ENCODE measurements at places on chromosomes 11 and 22.
A peak's percentile ranks its signal among the peaks of the same experiment; 100 is the strongest.

- DNase-seq = no peak
These were observed 60.2 kb downstream of the ENDOD1 start for GRCh38 chr11:95149651-95150364.

DNA sequence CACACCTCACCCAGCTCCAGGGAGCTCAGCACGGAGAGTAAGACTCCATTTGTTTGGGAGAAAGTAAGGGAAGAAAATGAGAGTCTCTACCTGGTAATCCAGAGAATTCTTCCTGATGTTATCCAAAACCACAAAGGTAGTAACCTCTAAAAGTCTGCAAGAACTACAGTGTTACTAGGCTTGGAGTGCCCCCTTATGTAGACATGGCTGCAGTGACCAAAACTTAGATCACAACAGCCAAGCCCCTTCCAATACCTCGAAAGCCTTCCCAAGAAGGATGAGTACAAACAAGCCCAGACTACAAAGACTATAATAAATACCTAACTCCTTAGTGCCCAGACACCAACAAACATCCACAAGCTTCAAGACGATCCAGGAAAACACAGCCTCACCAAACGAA, 4.9 kb downstream of the UBE2L6 start:
- no peak for DNase-seq

- no peak for DNase-seq
These were observed 16.3 kb upstream of the ARFGAP3 start for GRCh38 chr22:42873356-42873755.

- DNase-seq = peak; percentile 74
These were observed 30.1 kb upstream of the HMOX1 start for GRCh38 chr22:35350539-35351503.

- no peak for DNase-seq
These were observed 14.8 kb upstream of the PRSS23 start for GRCh38 chr11:86785576-86785975.

DNA sequence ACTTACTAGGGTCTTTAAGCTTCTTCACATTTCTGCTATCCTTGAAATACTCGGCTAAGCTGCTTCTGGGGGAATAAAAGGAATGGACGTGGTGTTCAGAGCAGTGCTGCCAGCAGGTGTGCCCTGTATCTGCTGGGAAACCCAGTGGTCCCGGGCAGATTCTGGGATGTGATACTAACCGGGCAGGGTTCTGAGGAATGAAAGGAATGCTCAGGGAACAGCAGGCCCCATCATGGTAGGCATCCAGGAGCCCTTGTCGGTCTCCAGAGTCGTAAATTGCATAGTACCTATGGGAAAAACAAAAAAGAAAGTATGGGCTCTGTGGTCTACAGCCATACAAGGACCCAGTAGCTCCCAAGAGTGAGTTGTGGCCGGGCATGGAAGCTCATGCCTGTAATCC, 4.5 kb upstream of the TMEM223 start:
- no peak for DNase-seq

GRCh38 chr11:2983908-2984307, 8.2 kb downstream of the NAP1L4 start:
- DNase-seq = no peak

GRCh38 chr22:35443338-35443737, 43.4 kb downstream of the MCM5 start:
- no peak for DNase-seq

DNA sequence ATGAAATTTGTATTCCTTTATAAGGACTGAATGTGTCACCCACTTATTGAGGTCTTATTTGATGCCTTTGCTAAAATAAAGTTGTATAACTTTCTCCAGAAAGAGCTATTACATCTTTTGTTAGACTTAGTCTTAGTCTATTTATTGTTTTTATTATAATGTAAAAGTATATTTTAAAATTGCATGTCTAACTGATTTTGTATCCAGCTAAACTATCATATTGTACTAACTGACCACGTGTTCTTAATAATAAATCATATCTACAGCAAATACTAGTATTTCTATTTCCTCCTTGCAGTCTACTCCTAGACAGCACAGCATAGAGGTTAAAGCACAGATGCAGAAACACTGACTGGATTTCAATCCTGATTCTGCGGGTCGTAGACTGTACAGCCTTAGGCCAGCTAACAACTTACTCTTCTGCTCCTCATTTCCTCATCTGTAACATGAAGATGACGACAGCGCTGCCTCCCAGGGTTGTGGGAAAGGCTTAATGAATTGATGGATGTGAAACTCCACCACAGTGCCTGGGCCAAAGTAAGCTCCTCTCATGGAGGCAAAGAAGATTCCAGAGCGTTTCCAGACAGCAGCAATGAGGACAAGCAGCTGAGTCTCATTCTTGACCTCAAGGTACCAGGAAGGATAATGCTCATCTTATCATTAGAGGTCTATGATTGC, 13.2 kb downstream of the IFITM10 start:
- DNase-seq = no peak

- no peak for DNase-seq
These were observed 198.2 kb downstream of the TENM4 start for GRCh38 chr11:79242616-79243015.

- DNase-seq = no peak
These were observed 75.7 kb downstream of the KIAA1671 start for GRCh38 chr22:25027959-25028840.

DNA sequence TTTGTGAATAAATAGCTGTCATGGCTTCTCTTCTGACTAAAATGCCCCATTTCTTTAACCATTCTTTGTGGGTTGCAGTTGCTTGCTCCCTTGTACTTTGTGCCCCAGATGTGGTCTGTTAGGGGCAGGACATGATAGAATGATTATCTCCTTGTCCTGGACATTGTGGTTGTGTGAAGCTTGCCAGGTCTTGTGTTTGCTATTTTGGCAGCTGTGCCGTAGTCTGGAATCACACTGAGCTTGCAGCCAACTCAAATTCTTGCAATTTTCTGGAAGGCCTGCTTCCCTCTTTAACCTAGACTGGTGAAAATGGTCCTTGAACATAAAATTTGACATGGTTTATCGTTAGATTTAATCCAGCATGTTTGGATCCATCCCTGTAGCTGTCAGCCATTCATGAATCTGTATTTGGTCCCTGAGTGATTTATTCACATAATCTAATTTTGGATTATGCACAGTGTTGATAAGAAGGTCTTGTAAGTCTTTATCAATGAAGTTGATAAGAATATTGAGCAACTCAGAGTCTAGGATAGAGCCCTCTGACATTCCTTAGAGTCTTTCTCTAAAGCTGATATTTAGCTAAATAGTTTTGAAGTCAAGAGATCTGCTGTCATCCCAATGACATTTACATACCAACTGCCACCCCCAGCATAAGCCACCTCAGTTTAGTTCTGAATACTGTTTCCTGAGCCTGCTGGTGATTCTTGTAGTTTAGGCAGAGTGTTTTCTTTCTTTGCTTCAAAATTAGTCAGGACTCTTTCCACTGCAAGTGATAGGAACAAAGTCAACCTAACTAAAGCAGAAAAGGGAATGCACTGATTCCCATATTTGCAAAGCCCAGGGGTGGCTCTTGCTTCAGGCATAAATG, 9.8 kb downstream of the SPON1 start:
- no peak for DNase-seq

- no peak for DNase-seq
These were observed 77.7 kb downstream of the GAB2 start for GRCh38 chr11:78339945-78340344.

GRCh38 chr11:18699848-18700261, 1.3 kb downstream of the TMEM86A start:
- DNase-seq = peak; percentile 5

DNA sequence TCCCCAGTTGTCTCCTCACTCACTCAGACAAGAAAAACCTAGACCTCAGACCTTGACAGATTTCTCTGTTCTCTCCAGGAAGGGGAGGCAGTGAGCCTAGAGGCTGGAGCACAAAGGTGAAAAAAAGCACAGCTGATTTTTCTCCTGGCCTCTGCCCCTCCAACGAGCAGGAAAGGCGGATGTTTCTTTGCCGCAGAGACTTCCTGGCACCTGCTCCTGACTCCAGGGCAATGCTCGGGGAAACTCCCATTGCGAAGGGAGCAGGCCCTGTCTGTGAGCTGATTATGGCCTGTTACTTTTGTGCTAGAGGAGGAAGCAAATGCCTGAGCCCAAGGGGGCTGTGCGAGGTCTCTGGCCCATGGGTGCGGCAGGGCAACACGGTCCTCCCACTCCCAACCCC, 25.4 kb downstream of the MS4A10 start:
- DNase-seq = no peak

DNA sequence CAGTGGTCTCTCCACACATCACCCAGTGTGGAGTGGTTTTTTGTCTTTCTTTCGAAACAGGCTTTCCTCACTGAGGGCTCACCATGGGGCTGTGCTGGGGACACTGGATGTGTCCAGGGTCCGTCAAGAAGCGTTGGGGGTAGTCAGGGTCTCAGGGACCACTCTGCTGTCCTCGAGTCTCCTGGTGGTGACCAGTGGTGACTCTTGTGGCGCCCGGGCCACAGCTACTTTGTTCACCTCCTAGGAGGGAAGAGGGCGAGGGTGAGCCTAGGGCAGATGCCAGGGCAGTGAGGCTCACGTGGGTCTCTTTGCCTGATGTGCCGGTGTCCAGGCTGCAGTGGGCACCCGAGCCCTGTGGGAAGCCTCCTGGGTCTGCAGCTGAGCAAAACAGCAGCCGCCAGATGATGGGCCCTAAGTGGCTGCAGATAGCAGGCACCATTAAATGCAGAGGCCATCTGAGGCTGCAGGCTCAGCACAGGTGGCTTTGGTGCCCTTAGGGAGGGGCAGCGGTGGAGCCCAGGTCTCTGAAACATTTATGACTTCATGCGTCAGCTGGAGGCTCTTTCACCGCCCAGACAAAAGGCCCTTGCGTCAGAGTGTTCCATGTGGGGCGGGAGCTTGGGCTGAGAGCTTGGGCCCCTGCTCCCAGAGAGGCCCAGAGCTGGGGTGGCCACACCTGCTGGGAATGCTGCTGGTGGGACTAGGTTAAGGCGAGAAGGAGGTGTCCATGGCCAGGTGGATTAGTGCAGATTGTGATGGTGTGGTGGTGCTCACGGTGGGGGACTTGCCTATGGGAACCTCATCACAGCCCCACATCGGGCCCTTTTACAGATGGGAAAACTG, 29.5 kb downstream of the KCNQ1 start:
- DNase-seq = no peak

- no peak for DNase-seq
These were observed 10.5 kb downstream of the PIWIL3 start for GRCh38 chr22:24763872-24764485.

GRCh38 chr11:109785714-109786113, 307.5 kb upstream of the ZC3H12C start:
- no peak for DNase-seq

- DNase-seq = no peak
These were observed 28.9 kb downstream of the MOV10L1 start for GRCh38 chr22:50118557-50119168.

GRCh38 chr11:56890584-56891305, 98.0 kb upstream of the OR5AK2 start:
- no peak for DNase-seq

DNA sequence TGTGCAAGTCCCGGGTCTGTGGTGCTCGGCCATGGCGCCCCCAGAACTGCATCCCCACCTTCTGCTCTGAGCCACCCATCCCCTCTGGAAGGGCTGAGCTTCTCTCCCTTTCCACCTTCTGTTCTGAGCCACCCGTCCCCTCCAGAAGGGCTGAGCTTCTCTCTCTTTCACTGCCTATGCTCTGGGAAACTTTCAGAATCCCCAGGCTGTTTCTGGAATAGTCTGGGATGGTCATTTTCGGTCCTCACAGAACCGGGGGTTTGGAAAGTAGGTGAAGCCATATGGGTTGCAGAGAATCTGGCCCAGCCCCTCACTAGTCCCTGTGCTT, 3.4 kb upstream of the BID start:
- no peak for DNase-seq

DNA sequence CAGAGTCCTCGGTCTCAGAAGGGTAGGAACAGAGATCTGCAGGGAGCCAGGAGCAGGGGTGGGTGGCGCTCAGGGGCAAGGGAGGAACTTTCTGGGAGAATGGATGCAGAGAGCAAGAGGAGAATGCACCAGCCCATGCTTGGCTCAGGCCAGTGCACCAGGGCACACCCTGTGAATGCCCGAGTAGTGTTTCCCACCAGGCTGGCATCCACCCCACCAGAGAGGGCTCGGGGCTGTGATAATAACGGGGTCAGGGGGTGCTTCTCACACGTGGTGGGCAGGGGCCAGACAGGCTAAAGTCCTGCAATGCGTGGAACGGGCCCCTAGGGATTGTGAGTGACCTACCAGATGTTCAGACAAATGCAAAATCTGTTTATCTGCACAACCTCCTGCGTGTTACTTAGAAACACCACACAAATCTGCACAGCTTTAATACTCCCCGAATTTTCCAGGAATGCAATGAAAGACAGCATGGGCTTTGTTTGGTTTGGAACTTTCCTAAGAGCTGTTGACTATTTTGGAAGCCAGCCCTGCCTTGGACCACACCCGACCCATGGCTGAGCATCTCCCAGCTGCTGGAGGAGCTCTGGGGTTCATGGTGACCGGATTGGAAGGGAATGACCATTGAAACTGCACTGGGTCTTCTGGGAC, 368.3 kb downstream of the SHANK2 start:
- DNase-seq = no peak

DNA sequence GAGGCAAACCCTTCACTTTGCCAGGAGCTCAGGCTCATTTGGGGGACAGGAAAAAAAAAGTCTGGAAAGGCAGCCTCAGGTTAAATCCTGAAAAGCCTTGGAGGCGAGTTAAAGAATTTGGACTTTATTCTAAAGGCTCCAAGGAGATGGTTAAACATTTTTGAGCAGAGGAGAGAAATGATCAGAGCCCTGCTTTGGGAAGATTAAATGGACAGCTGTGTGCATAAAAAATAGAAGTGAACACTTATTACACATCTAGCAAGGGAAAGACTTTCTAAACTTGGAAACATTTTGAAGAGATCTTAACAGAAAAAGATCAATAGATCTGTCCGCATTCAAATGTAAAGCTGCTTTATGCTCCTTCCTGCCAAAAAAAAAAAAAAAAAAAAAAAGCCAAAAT, 8.4 kb upstream of the RAB3IL1 start:
- DNase-seq = no peak

GRCh38 chr11:63015521-63016215, at the start of gene SLC22A8:
Gene SLC22A8, minus strand, starts transcription at chr11:63015841. Its CDS starts 883 bp downstream, at chr11:63014958.
- DNase-seq = no peak

DNA sequence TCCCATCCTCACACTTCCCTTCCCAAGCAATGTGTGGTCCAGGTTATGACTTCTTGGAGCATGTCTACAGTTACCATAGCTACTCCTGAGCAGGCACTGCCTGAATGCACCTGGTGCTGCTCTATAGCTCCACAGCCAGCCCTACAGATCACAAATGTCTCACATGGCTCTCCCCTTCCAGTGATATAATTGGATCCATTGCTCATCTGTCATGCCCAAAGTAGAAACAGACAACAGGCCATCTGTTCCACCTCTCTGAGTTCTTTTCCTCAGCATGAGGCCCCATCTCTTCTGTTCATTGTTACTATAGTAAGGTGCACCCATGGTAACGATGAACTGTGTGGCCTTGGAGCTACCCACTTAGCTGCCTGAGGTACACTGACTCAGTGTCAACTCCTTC, 320.3 kb upstream of the ZC3H12C start:
- no peak for DNase-seq

- DNase-seq = no peak
These were observed 13.6 kb upstream of the CDC42EP1 start for GRCh38 chr22:37546437-37547250.
